ENCODE measurements at places on chromosomes 13 and 19.

DNA sequence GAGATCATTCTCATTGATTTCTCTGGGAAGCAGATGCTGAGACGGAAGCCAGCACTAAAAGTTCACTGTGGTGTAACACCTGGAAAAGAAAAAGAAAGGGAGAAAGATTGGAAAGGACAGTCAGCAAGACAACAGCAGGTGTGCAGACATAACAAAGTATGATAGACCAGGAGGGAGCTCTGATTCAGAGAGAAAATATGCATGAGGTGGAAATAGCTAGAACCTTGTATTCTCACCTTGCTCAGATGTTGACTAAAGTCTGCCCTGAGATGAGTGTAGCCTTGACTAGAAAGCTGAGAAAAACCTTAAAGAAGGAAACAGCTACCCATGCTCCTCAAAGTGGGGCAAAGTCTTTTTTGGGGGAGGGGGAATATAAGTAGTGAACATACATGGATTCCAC is 1711.8 kb downstream of the EFNB2 start:
- DNase-seq = no peak

DNA sequence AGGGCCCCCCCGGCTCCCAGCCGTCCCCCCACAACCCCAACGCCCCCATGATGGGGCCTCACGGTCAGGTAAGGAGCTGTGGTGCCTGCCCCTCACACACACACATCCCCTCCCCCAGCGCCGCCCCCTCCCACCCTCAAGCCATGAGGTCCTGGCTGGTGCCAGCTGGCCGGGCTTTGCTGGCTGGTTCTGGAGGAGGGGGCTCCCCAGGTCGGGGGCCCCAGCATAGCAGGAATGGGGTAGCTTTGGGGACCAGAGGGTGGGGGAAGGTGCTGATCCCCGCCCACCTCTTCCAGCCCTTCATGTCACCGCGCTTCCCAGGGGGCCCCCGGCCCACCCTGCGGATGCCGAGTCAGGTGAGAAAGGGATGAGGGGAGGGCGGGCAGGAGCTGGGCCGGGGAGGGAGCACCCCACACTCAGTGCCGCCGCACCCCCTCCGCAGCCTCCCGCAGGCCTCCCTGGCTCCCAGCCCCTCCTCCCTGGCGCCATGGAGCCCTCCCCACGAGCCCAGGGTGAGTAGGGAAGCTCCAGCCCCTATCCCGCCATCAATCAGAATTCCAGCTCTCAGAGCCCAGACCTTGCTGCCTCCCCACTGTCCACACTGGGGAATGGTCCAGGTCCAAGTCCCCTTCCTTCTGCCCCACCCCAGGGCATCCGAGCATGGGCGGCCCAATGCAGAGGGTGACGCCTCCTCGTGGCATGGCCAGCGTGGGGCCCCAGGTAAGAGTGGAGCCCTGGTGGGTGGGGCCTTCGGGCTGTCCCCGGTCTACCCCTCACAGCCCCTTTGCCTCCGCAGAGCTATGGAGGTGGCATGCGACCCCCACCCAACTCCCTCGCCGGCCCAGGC is 6.4 kb downstream of the ISYNA1 start:
- DNase-seq = no peak

GRCh38 chr13:26050568-26051230 is 1.1 kb downstream of the SHISA2 start:
- peak; percentile 51 for DNase-seq

DNA sequence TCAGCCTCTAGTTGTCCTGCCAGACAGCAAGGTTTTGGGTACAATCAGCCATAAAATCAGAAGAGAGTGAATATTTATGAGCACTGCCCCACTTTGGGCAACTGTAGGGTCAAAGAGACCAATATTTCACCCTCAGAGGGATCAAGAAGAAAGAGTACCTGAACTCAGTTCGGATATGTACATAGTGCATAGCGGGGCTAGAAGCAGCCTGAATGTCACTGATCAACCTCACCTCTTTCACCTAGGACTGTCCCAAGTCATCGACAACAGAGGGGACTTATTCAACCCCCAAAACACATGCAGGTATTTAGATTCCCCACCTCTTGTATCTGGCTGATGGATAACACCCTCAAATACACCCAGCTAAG is 446.9 kb downstream of the COG6 start:
- DNase-seq = no peak

- DNase-seq = no peak
These were observed 8.5 kb upstream of the CERS1 start for GRCh38 chr19:18904334-18905057.

DNA sequence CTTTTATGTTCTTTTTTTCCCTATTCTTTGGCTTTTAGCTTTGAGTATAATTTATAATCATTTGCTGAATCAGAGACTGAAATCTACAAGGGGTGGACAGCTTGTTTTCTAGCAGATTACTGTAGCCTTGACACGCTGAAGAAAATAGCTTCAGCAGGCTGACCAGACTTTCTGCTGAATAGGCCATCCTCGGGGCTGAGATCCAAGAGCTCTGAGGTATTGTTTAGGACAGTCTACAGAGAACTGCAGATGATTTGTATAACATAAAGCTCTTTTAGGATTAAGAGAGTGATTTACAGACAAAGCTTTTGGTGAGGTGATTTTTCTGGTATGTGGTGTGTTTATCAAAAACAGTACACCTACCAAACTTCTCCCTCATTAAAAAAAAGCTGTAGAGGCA is 16.8 kb downstream of the POLR1D start:
- DNase-seq = no peak

- no peak for DNase-seq
These were observed 1887.4 kb downstream of the PCDH9 start for GRCh38 chr13:65342541-65343337.

DNA sequence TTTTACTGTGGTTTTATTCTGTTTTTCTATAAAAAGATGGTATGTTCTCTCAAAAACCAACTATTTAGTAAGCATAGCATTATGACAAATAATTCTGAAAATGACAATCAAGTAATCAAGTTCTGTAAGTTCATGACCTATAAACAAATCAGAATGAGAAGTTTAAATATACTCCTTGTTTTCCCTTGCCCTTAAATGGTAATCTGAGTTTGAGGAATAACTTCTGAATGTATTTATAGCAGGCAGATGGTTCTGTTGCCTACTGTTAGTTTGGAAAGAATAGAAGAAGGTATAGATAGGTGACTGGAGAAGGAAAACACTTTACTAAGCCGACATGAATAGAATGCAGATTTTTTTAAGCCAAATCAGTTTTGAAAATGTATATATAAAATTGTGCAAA is 63.9 kb downstream of the POSTN start:
- DNase-seq = no peak

GRCh38 chr13:39284801-39285388 is 246.6 kb downstream of the NHLRC3 start:
- DNase-seq = no peak

GRCh38 chr13:51155776-51156515 is 44.9 kb upstream of the C13orf42 start:
- no peak for DNase-seq

- DNase-seq = no peak
These were observed 890.5 kb downstream of the UQCRFS1 start for GRCh38 chr19:28322491-28322890.

GRCh38 chr19:5189318-5189607 is 151.3 kb downstream of the PTPRS start:
- no peak for DNase-seq

GRCh38 chr19:7391218-7391670 is 42.5 kb downstream of the ARHGEF18 start:
- DNase-seq = peak; percentile 33

DNA sequence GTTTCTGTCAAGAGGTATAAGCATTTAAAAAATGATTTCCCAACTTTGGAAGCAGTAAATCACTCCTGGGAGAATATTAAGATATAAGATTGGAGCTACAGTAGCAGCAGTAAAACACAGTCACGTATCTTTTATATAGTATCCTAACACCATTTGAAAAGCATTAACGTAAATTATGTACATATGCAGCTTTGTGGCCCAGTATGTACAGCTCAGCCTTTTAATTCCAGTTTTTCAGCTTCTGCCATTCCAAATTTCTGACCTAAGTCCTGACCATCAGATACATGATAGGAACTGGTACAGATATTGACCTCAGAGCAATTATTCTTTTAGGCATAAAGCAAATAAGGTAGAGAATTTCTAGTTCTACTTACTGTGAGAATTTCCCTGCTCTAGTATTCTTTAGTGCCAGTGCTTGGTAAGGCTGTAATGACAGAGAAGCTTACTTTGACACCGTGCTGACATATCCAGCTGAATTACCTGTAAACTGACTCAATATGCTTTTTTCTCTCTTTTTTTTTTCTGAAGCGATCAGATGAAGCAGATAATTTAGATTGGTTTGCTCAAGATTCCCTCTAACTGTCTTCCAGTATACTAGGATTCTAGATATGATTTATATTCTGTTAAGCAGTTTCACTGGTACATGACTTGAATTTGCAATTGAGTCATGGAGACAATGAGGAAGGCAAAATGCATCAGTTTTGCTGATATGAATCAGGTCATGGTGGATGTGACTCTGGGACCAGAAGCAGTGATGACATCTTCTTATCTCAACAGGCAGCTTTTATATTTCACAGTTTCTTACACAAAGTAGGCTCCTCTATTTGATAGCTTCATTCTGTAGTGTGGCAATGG is 703.6 kb downstream of the SLITRK6 start:
- DNase-seq = no peak

- DNase-seq = no peak
These were observed 340.0 kb downstream of the SUCLA2 start for GRCh38 chr13:47661076-47661475.

- DNase-seq = peak; percentile 34
These were observed 1.3 kb downstream of the TRIP10 start for GRCh38 chr19:6740589-6741343.

DNA sequence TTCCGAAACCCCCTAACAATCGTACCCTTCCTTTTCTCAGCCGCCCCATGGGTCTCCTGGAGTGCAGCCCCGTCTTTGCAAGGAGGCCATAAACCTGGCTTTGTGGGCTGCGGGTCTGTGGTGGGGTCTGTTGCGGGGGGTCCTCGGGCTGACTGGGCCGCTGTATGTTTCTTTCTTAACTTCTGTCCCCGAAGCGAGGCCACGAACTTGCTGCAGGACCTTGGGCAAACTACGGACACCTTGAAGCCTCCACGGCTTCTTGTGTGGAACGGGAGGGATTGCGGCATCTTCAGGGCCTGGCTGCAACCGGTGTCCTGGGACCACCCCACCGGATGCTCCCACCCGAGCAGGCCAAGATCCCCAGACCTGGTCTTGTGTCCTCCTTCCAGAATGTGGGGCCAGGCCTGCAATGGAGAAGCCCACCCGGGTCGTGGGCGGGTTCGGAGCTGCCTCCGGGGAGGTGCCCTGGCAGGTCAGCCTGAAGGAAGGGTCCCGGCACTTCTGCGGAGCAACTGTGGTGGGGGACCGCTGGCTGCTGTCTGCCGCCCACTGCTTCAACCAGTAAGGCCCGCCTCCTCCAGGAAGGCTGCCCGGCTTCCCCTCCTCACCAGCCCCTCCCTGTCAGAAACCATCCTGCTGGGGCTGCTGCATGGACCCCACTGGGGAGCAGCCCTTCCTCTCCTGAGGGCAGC is 12.0 kb downstream of the TIMM13 start:
- DNase-seq = no peak

Data from Caki2 (cell line).